ENCODE measurements at places on chromosomes 3 and 15.

DNA sequence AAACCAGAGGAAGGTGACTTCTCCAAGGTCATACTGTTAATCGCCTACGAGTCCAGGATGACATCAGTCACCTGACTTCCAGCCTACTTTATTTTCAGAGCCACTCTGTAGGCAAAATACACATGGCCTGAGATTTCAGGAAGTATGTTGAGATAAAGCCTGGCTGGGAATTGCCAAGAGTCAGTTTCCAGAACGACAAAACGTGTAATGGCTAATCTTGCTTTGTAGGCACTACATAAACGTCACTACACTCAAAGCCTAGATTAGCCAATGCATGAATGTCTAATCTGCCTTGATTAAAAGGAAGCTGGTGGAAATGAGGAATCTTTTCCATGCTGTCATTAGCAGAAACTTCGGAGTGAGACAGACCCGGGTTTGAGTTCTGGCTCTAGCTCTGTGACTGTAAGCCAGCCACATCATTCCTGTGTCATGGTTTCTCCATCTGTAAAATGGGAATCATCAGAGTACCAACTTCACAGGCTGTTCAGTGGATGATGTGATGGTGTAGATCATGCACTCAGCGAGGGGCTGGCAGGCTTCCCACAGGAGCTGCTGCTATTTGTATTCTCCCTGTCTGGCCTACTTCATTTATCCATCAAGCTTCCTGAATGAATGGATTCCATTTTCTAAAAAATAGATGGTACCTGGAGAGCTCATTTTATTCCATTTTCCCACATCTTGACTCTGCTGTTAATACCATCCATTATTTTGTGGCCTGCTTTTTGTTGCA lies 241.9 kb downstream of the XXYLT1 start:
- DNase-seq: no peak

GRCh38 chr3:112466020-112466419 lies 33.3 kb downstream of the BTLA start:
- no peak for DNase-seq

- DNase-seq: no peak
These were observed 34.8 kb upstream of the PAK6 start for GRCh38 chr15:40204100-40204499.

DNA sequence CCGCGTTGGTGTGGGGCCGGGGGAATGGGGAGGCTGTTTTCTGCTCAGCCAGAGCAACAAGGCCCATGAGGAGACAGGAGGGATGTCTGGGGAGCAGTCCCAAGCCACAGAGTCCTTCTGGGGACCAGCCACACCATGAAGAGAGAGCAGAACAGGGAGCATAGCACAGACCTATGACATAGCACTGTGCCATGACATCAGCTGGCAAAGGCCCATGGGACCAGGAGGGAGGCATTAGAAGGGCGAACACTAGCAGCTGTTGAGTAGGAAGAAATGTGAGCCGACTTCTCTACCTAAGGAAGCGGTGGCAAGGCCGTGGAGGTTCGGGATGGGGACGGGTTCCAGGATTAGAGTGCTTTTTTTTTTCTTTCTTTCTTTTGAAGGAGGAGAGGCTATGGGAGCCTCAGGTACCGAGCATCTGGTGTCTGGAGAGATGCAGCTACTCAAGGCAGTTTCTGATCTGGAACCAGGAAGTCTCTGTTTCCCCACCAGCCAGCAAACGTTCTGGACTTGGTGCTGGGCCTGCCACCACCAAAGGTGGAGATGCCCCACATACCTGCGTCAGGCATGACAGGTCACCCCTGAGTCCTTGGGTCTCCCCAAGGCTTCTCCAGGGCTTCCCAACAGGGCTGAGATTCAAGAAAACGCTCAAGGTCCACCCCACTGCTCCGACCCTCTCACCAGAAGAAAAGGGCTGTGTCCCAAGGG lies 77.3 kb upstream of the CGNL1 start:
- DNase-seq: peak; percentile 49

- no peak for DNase-seq
These were observed 856.4 kb downstream of the ROBO1 start for GRCh38 chr3:78911394-78911793.

DNA sequence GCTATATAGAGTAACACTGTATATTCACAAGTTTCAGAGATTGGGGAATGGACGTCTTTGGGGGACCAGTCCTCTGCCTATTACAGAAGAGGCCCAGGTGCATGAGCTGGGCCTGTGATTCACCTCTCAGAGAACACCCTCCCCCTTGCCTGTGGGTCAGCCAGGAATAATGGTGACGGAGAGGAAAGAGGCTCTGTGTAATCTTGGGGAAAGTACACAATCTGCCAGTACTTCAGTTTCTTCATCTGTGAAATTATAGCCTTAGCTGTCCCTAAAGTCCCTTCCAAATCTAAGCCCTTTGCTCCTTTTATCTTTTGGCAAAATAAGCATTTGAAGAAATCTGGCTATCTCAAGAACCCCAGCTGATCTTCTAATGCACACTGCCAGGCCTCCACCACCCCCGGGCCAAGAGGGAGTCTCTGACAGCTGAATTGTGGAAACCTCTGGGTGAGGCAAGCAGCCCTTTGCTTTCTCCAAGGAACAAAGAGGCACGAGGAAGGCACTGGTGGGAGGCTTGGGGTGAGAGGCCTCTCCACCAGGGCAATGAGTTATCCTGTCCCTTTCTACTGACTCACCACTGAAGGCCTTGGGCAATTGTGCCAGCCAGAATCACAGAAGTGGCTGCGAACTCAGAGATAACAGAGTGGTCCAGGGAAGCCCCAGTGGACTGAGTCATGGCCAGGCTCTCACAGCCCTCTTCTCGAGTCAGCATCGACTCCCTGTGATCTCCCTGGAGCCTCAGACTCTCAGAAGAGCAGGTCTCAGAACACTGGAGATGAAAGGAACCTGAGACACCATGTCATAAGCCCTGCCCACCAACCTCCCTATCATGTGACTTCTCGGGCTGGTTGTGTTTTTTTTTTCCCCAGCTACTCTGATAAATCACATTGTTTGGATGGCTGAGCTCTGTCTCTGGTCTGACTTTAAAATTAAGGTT lies 31.8 kb downstream of the CCNL1 start:
- DNase-seq: peak; percentile 89

- DNase-seq: peak; percentile 75
These were observed 34.9 kb downstream of the DCLK3 start for GRCh38 chr3:36729204-36730056.

DNA sequence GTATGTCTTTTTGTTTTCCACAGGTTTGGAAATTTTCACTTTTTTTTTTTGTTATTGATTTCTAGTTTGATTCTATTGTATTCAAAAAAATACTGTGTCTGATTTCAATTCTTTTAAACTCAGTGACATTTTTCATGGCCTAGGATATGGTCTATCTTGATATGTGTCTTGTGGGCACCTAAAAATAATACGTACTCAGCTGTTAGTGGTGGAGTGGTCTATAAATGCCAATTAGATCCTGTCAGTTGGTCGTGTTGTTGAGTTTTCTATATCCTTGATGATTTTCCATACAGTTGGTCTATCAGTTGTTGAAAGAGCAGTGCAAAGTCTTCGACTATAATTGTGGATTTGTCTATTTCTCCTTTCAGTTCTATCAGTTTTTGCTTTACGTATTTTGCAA lies 61.7 kb downstream of the LSM3 start:
- no peak for DNase-seq
